Stimulated activated CD8-positive, alpha-beta memory T cell treated with anti-CD3 and anti-CD28 coated beads, Interleukin-7, amount 100 ng/mL, for 4 hours (primary cell): ENCODE measurements at places on chromosomes 6 and 20.

GRCh38 chr6:166245148-166245547 lies 63.0 kb downstream of the PRR18 start:
- no peak for DNase-seq

GRCh38 chr6:85459224-85459901 lies 9.5 kb downstream of the NT5E start:
- no peak for DNase-seq

DNA sequence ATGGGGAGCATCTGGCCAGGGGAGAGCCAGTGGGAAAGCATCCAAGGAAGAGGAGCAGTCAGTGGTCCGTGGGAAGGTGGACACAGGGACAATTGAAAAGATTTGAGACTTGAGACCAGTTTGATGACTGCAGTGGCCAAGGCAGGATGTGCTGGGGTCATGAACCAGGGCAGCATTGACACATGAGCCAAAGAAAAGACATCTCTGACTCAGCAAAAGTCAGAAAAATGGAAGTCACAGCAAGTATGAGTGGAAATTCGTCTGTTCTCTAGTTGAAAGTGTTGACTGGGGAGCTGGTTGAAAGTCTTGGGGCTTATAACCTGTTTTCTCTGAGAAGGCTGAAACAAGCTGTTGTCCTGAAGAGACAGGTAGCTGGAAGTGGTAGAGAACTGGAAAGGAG lies 31.3 kb downstream of the RAB22A start:
- DNase-seq: no peak

DNA sequence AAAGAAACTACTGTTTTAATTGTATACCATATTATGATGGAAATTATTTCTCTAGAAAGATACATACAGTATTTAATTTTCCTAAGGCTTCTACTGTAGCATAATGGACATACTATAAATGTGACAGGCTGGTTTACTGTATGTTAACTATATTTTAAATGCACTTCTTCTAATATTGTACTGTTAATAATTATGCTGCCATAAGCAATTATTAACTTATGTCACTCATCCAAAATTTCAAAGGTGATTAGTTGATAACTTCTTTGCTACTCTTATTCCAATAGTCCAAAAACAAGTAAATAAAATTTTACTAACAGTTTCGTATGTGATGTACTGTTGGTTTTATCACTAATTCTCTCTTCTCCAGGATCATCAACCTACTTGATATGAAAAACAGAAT lies 28.1 kb downstream of the HIVEP2 start:
- no peak for DNase-seq

GRCh38 chr6:166625356-166625755 lies 1.7 kb downstream of the RPS6KA2 start:
- no peak for DNase-seq

GRCh38 chr20:20195021-20195705 lies 142.8 kb downstream of the CFAP61 start:
- no peak for DNase-seq

DNA sequence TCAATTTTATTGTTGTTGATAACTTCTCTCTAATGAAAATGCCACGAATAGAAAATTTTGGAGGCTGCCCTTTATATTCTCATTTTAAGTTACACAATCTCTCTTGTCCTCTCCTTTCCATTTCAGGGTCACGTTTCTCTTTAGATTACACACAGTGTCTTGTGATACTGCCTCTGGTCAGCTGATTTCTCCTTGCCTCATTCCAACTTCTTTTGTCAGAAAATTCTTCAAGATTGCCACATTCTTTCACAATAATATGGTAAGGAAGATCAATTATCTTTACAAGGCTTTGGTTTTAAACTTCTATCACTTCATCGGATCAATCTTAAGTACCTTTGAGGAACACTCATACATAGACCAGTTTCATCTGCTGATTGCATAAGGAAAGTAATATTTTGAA lies 370.3 kb downstream of the RFPL4B start:
- DNase-seq: no peak

DNA sequence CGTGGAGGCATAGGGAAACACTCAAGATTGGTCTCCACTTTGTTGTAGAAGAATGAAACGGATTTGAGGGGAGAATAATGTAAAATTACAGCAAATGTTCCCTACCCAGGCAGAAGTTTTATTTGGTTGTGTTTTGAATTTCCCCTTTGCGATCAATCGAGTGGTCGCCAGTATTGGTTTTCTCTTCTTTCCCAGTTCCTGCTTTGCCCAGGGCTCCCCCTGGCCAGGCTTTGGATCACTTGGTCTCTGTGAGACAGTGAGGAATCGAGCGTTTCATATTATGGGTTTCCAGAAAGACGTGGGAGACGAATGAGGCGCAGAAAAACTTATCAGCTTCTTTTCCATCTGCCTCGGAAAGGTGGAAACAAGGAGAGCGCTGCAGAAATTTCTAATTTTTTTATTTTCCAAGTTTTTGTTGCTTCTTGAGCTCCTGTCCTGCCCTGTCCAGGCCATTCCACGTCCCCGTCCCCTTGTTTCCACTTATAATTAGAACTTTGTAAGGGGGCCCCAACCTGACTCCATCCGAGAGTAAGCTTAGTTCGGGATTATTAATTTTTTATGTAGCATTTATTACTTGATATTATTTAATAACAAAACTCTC lies 7.5 kb upstream of the TBX18 start:
- no peak for DNase-seq

DNA sequence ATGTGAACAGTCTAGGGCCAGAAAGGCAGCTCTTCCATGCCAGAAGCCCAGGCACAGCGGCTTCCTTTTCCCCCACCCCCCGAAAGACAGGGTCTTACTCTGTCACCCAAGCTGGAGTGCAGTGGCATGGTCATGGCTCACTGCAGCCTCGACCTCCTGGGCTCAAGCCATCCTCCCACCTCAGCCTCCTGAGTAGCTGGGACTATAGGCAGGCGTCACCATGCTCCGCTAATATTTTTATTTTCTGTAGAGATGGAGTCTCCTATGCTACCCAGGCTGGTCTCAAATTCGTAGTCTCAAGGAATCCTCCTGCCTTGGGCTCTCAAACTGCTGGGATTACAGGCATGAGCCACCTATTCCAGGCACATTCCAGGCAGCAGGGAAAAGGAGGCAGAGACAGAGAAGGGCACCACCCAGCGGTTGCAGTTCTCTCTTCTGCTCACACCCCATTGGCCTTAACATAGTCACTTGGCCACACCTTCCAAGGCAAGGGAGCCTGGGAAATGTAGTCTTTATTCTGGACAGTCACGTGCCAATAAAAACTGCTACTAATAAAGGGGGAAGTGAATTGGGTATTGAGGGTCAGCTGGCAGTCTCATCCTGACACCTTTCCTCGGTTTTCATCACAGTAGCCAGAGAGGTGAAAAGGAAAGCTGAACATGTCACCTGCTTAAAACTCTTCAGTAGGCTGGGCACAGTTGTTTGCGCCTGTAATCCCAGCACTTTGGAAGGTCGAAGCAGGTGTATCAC lies 205.9 kb downstream of the ZMYND8 start:
- DNase-seq: no peak

DNA sequence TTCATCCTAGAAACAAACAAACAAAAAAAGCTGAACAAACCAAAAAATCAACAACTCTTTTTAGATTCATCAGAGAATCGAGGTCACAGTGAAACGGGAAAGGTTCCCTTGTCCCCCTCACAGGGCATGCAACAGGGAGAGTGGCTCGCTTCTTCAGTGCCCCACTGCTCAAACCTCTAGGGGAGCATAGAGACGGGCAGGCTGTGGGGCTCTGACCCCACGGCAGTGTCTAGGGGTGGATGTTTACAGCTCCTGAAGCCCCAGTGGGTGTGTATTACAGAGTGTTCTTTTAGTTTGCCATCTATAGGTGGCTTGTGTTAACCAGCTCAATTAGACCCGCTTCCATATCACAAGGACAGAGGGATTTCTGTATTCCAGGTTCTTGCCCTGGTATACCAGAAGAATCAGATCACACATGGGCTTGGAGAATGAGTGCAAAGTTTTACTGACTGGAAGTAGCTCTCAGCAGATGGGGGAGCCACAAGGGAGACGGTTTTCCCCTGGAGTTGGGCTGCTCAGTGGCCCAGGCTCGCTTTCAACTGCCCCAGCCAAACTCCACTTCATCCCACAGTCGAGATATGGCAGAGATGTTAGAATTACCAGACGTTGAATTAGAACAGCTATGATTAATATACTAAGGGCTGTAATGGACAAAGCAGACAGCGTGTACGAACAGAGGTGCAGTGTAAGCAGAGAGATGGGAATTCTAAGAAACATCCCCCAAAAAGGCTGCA lies 192.6 kb upstream of the CST7 start:
- DNase-seq: no peak

GRCh38 chr20:19815553-19815991 lies 57.5 kb downstream of the RIN2 start:
- no peak for DNase-seq

DNA sequence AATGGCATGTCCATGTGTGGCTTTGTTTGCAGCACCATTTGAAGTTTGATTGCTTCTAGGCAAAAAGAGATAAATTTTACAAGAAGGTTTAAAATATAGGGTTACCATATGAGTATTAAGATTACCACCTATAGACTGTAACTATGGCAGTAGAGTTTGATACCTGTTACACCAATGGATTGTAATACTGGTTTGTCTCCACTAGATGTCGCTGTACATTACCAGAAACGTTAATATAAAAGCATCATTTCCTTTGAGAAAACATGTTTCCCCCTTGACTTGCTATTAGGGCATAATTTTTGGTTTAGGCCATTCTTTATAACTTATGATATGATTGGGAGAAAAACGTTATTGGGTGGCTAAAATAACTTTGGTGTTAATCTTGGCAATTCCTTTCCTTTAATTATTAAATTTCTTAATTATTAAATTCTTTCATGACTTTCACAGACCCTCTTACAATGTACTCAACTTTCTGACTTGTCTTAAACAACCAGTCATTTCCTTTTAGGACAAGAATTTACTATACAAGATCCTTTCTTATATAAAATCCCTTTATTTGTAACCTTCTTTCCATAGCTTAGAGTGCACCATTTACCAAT lies 42.8 kb downstream of the HLA-DPB1 start:
- no peak for DNase-seq

- DNase-seq: no peak
Observed at GRCh38 chr20:8540466-8540865, 408.4 kb downstream of the PLCB1 start.
